ENCODE measurements at places on chromosomes 13 and 19.

DNA sequence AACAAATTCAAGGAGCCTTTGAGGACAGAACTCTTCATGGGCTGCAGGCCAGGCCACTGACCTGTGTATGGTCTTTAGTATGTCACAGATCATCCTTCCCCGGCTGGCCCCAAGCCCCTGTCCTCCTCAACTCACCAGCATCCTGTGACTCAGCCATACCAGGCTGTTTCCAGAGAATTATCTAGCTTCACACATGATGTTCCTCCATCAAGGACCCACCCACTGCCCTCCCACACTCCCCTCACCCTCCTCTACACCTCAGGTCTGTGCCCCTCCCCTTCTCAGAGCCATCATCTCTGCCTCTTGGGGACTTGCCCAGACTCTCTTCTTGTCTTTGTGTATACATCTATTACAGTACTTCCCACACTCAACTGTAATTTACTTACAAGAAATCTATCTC, 14.7 kb downstream of the DCT start:
- no peak for DNase-seq

DNA sequence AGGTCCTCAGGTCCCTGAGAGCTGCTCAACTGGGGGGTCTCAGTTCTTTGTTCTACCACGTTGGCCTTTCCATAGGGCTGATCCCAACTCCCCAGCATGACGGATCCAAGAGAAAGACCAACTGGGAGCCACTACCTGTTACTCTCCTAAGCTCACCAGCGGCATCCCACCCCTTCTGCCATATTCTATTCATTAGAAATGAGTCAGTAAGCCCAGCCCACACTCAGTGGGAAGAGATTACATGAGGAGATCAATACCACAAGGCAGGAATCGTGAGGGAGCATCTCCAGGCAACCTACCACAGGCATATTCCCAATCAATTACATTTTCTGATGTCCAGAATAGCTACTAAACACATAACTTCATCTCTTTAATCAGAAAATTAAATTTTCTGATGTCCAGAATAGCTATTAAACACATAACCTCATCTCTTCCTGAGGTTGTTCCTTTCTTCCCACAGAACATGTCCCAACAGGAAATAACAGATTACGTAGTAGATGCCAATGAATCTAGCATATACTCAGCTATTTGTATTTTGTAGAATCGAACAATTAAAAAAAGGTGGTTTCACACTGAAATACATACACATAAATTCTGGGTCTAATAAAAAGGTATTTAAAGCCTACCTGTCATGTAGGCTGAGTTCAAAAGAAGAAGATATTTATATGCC, 708.1 kb upstream of the ARGLU1 start:
- DNase-seq: no peak

GRCh38 chr13:112716841-112717520, 27.1 kb downstream of the ATP11A start:
- DNase-seq: no peak

GRCh38 chr13:42275098-42275471, 3.1 kb downstream of the AKAP11 start:
- DNase-seq: no peak

DNA sequence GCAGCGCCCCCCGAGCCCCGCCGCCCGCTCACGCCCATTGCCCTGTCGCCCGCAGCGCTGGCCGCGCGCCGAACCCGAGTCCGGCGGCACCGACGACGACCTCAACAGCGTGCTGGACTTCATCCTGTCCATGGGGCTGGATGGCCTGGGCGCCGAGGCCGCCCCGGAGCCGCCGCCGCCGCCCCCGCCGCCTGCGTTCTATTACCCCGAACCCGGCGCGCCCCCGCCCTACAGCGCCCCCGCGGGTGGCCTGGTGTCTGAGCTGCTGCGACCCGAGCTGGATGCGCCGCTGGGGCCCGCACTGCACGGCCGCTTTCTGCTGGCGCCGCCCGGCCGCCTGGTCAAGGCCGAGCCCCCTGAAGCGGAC, 518 bp downstream of the KLF2 start:
- peak; percentile 61 for DNase-seq

DNA sequence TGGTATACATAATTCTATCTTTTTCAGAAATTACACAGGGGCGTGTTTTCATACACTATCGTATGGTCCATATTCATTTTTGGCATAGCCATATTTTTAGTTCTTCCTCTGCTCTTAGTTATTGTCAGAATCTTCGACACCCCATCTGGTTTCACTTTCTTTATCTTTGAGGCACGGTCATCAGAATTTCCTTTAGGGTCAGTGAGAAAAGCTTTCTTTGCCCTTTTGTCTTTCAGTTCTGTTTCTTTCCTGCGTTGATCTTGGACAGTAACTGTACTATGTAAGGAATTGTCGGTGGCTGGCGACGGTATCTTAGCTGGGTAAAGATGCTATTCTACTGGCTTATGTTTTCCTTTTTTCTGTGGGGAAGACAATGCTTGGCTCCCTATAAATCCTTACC, 10.6 kb upstream of the KIR2DL4 start:
- DNase-seq: no peak

DNA sequence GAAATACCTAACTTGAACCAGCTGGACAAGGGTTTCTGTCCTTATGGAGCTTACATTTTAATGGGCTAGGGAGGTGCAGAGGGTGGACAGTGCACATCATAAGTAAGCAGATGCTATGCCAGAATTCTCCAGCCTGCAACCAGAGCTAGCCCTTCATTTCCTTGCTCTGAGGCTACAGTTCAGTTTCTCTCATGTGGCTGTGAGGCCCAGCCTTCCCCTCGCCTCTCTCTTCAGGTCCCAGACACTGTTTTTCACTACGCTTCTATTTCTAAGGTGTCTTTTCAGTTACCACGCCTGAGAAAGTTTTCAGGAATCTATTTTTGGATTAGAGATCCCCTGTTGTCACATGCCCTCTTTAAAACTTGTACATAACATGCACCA, 141.9 kb downstream of the PCCA start:
- no peak for DNase-seq

- DNase-seq: no peak
Measured at GRCh38 chr13:24133021-24133795, 27.3 kb upstream of the SPATA13 start.

DNA sequence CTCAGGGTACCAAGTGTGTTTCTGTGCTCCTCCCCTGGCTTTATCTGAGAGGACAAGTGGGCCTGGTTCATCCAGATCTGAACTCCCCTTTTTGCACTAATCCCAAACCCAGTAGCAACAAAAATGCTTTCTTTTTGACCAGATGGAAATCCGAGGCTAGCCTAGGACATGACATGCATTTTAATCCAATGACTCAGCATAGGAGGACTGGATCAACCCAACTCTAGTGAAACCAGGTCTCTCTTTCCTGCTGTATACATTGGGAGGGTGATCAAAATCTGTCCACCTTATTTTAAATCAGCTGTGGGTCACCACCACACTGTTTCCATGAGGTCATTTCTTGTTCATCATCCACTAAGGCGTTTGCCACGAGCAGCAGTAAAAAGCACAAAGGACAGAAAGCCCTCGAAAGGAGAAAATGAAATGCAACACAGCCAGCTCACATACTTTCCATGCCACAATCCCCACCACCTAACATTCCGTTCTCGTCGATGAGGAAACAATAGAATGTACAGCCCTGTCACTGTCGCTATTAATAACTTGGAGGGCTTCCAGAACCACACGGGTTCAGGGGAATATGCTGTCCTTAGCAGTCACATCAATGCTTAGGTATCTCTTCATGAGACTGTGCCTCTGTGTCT, 543.0 kb downstream of the IRS2 start:
- DNase-seq: peak; percentile 31

DNA sequence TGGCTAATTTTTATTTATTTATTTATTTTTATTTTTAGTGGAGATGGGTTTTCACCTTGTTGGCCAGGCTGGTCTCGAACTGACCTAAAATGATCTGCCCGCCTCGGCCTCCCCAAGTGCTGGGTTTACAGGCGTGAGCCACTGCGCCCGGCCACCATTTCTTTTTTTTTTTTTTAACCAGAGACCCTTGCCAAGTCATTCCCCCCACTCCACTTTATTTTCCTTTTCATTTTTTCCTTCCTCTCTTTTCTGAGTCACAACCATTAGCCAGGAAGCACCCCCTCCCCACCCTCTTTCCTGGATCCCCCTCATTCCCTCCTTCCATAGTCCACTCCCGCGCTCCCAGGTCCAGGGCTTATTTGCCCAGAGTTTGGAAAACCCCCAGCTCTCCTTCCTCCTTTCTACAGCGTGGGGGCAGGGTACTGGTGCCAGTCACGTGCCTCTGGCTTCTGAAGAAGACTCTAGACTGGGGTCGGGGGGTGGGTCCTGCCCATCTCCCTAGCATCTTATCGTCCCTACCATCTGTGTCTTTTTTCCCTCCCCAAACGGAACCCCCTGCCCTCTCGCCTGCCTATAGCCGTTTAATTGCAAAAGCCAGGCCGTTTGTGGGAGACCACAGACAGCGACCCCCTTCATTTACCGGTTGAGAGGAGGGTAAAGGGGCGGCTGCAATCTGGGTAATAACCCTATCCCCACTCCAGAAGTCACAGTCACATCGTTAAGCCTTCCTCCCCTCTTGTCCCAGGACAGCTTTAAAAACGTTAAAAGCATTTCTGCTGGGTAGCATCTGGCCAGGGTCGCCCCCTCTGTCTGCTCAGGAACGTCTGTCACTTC, 1.1 kb upstream of the CALR start:
- DNase-seq: peak; percentile 41

DNA sequence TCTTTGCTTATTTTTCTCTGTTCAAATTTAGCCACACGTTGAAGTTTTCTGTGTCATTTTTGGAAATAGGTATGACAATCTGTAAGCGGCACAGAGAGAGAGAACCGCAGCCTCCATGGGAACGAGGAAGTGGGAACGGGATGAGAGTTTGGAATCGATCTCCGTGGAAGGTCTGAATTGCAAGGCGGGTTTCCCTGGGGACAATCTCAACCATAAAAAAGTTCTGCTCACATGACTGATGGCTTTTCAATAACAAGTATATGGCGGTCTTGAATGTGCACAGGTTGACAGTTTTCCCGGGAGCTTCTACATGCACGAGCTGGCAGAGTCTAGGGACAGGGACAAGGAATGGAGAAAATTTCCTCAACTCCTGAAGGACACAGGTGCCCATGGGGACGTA, 90.9 kb downstream of the INSR start:
- DNase-seq: no peak

DNA sequence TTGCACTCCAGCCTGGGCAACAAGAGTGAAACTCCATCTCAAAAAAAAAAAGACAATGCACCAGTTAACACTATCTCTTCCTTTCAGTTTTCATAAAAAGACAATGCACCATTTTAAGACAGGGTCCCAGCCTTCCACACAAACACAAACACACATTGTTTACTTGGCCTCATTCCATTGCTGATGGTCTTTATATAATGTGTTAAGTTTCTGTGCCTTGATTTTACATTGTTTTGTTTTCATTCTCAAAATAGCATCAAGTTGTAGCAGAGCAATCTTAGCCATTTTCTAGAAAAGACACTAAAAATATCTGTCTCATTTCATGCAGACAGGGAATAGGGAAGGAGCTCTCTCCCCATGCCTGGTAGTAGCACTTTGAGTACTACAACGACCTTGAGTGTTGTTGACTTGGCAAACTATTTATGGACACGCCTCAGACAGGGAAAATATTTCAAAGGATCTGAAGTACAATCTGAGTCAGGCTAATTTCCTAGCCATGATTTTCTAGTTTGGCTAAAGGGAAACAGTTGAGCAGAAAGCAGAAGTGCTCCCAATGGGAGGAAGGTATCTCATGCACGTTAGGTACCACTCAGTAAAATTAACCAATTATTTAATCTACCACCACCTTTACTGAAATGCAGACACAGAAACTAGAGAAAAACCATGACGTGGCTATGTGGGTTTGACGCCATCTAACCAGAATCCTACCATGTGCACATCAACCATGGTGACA, 120.6 kb downstream of the ABCC4 start:
- DNase-seq: no peak

GRCh38 chr13:84031120-84031519, 148.8 kb upstream of the SLITRK1 start:
- no peak for DNase-seq

- peak; percentile 84 for DNase-seq
Measured at GRCh38 chr19:55467236-55468053, 2.9 kb upstream of the C19orf85 start.

DNA sequence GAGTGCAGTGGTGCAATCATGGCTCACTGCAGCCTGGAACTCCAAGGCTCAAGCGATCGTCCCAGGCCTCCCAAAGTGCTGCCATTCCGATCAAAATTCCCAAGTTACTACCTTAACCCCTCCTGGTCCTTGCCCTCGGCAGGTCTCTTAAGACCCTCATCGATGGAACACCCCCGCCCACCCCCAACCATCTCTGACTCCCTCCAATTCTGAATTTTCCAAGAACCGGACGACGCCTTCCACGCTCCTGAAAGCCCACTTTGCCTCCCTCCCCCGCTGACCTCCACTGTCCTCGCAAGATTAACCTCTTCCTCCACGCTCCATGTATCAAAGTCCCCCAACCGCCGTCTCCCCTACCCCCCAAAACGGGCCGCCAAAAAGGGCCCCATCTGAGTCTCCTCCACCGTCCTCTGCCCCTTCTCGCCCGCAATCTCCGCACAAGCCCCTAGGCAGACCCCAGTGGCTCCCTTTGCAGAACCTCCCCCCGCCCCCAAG, 539 bp downstream of the DAPK3 start:
- no peak for DNase-seq

DNA sequence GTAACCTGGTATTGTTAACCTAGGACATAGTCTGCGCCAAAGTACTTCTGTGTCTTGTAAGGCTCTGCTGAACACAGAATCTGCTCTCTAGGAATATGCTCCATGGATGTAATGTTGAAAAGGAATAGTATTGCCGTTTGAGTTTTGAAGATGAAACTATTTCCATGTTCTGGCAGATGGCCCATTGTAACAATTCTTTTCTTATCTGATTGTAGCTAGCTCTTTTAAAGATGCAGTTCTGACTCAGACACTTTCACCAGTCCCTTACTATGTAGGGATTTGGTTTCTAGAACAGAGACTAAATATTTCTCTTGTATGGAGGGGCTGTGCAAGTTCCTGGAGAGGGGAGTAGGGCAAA, 185.6 kb downstream of the MTUS2 start:
- DNase-seq: no peak

- peak; percentile 85 for DNase-seq
Measured at GRCh38 chr13:52850396-52851136, 2.1 kb upstream of the PCDH8 start.

- DNase-seq: no peak
Measured at GRCh38 chr13:34419755-34420154, 522.3 kb upstream of the NBEA start.

GRCh38 chr19:56301886-56302620, 12.6 kb downstream of the ZSCAN5A start:
- no peak for DNase-seq

- no peak for DNase-seq
Measured at GRCh38 chr19:46466536-46467196, 4.7 kb downstream of the PNMA8A start.

GRCh38 chr13:44051918-44052675, 172.4 kb downstream of the LACC1 start:
- no peak for DNase-seq

- DNase-seq: no peak
Measured at GRCh38 chr13:21544515-21544914, 59.5 kb downstream of the MICU2 start.

- peak; percentile 54 for DNase-seq
Measured at GRCh38 chr19:11460207-11460606, 20.6 kb downstream of the ELAVL3 start.

GRCh38 chr13:48235341-48236135, 2.5 kb downstream of the ITM2B start:
- peak; percentile 24 for DNase-seq
